ENCODE measurements at places on chromosomes 4 and X.

GRCh38 chr4:67101612-67102011 lies 443.7 kb downstream of the CENPC start:
- DNase-seq, result no peak

DNA sequence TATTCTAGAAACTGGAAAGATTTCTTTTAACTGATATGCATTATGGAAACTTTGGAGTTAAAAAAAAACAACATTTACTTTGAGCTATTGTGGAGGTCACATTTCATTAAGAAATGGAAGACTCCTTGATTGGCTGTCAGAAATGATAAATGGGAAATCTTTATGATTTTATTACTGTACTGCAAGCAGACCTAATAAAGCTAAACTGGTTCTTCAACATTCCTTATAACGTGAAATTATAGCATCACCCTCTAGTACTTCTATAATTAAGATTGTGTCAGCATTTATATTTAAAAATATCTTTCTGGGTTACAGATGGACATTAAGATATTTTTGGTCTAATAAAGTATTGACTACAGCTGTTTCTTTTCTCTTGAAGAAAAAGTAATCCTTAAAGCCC lies 213.8 kb upstream of the PACRGL start:
- DNase-seq, result no peak

DNA sequence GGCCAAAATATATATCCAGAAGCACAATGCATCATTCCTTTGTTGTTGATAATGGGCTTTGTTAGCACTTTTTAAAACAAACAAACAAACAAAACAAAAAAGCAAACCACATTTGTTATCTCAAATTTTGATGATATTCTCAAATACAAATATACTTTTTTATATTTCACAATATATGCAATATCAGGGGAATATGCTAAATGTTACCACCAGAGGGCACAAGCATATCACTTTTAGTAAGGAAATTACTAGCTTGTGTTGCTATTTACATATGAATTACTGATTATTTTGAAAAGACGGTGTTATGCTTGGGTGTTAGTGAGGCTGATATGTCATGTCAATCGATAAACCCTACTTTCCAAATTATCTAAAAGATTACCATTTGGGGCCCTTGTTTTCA lies 29.1 kb downstream of the RIPPLY1 start:
- DNase-seq, result peak; percentile 9

- DNase-seq, result no peak
Observed at GRCh38 chrX:72062916-72063315, 68.8 kb downstream of the RTL5 start.

- no peak for DNase-seq
Observed at GRCh38 chr4:83192634-83193033, 78.1 kb upstream of the PLAC8 start.

DNA sequence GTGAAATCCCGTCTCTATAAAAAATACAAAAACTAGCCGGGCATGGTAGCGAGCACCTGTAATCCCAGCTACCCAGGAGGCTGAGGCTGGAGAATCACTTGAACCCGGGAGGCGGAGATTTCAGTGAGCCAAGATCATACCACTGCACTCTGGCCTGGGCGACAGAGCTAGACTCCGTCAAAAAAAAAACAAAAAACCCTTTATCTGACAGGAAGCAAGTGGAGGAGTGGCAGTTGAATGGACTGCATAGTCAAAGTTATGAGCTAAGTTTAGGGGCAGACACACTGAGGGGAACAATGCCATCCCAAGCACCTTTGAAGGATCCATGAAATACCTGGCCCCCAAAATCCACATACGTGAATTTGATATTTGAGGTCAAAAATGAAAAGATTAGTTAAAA lies 7.5 kb upstream of the HPGDS start:
- no peak for DNase-seq

GRCh38 chrX:151812661-151813060 lies 78.1 kb downstream of the CNGA2 start:
- DNase-seq, result no peak

DNA sequence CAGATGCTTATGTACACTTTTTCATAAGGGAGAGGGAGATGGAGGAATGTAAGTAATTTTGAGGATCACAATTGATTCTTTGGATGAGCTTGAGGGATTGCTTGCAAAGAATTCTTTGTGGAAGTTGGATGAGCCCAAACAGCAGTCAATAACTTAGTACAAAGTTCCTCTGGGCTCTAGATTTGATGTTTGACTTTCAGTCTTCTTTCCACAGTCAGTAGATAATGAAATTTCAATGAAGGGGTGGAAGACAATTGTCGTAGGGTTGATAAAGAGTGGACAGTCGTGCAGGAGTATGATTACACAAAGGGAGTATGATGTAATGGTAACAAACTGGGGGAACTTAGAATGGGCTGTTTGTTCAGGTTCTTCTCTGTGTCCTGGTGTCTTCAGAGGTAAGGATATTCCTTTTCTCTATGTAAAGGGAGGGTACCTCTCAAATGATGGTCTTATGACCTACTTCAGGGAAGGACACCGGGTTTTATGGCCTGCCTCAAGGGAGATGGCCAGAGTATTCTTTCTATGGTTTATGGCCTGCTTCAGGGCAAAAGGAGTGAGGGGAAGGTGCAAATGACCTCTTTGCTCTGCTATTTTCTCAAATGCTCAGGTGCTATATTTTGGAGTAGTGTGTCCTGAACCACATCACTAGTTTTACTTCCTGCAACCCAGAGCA lies 1.7 kb upstream of the ABRAXAS1 start:
- no peak for DNase-seq

GRCh38 chr4:176850436-176850835 lies 57.7 kb upstream of the VEGFC start:
- DNase-seq, result no peak
